WTC11 (cell line): ENCODE measurements at places on chromosomes 1 and 21. TPM values are rescaled to one million over a fixed set of nuclear protein-coding genes. Genes with fewer than 3 reads are reported as not detected.
A peak's percentile ranks its signal among the peaks of the same experiment; 100 is the strongest.

ELK4 gene
- total RNA-seq: 34.4 to 39.0 TPM (median 37.5 TPM) in 3 replicates

RGSL1 gene
- not detected in 3 replicates for total RNA-seq

BACH1 gene
- 46.2 to 48.7 TPM (median 47.8 TPM) in 3 replicates for total RNA-seq

MIXL1 gene
- total RNA-seq: 5.1 to 6.4 TPM (median 5.6 TPM) in 3 replicates

DNA sequence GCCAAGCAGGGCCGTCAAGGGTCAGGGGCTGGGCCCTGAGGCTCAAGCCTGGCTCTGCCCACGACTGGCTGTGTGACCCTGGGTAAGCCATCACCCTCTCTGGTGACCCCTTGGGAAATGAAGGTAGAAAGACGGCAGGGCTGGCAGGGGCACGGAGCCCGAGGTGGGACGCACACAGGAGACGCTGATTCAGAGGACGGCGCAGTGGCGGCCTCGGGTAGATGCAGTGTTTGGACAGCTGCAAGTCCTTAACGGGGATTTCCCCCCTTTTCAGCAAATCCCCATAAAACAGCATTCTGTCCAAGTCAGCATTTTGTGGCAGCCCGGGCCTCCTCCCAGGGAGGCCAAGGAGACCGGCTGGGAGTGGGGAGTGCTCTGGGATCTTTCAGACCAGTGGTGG, 16.7 kb downstream of the COL8A2 start:
- H3K27me3 ChIP-seq: no peaks in the 10 kb centered on the region
- no peaks in the 10 kb centered on the region for H3K36me3 ChIP-seq
- no peak overlapping the region for H3K4me3 ChIP-seq
- no peaks in the 10 kb centered on the region for H3K4me1 ChIP-seq
- H3K27ac ChIP-seq: no peak overlapping the region

GRCh38 chr21:42162831-42163510, 56.0 kb upstream of the ABCG1 start:
- H3K4me3 ChIP-seq: no peak overlapping the region
- H3K36me3 ChIP-seq: no peaks in the 10 kb centered on the region
- no peaks in the 10 kb centered on the region for H3K27me3 ChIP-seq
- no peak for DNase-seq
- peaks cover 8% of the 10 kb centered on the region for H3K4me1 ChIP-seq
- no peak overlapping the region for H3K27ac ChIP-seq

- no peak for DNase-seq
- H3K27me3 ChIP-seq: no peaks in the 10 kb centered on the region
- no peaks in the 10 kb centered on the region for H3K36me3 ChIP-seq
- H3K27ac ChIP-seq: no peak overlapping the region
- H3K4me3 ChIP-seq: no peak overlapping the region
- H3K4me1 ChIP-seq: peaks cover 7% of the 10 kb centered on the region
Measured at GRCh38 chr1:223551610-223552009, 113.9 kb downstream of the CAPN8 start.

DNA sequence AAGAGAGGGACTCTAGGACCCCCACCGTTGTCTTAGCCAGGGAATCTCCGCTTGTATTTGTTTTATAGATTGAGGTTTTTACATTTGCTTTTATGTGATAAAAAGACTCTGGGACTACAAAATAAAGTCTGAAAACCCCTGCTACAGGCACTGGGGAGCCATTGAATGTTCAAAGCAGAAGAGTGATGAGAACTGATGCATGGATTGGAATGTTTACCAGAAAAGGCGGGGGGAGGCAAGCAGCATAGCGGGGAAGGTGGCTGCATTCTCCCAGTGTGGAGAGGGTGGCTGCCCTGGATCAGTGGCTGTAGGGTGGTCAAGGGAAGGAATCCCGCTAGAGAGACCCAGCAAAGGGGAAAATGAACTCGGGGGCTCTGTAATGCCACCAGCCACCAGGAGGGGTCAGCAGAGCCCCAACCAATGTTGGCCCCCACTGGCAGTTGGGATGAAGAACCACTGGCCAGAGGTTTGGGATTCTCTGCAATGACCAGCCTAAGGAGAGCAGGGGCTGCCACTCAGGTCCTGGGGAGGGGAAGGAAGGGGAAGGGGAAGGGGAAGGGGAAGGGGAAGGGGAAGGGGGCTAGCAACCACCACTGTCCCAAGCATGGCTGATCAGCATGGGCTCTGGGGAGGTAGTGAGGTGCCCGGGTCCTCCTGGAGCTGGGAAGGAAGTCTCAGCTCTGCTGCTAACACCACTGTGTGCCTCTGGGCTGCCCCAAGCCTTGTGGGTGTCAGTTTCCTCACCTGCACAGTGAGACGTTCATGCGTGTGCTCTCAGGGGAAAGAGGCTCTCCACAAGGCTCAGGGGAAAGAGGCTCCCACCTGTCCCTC, 19.2 kb upstream of the PEF1 start:
- peaks cover 3% of the 10 kb centered on the region for H3K4me1 ChIP-seq
- H3K36me3 ChIP-seq: no peaks in the 10 kb centered on the region
- H3K27ac ChIP-seq: no peak overlapping the region
- no peaks in the 10 kb centered on the region for H3K27me3 ChIP-seq
- DNase-seq: peak; percentile 89

DNA sequence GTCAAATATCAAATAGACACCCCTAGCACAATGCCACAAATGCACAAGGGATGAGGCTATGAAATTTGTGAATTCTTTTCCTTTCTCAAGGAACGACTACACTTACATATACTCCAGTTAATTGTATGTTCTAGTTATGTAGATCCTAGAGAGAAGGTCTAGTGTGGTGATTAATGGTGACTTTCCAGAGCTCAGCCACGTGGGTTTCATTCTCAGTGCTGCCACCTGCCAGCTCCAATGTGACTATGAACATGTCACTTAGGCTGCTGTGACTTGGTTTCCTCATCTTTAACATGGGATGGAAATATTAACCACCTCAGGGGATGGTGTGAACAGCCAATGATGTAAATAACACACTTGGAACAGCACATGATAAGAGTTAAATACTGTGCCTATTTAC, 138.3 kb downstream of the APP start:
- DNase-seq: no peak
- H3K4me3 ChIP-seq: no peak overlapping the region
- H3K27ac ChIP-seq: no peak overlapping the region

DNA sequence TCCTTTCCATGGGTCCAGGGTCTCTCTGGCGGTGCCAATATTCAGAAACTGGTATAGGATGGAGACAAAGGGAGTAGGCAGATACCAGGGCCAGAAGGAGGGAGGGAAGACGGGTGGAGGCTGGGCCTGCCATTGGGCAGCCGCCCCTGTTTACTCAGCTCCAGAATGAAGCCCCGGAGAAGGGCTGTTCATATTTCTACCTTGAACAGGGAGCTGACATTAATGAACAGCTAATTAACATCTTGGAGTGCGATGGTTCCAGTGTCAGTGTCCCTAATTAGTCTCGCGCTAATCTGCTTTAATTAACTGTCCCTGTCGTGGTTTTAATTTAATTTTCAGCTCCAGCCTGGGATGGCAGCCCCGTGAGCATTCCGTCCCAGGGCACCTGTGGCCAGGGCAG, 113.8 kb downstream of the EPHB2 start:
- H3K27ac ChIP-seq: no peak overlapping the region
- H3K36me3 ChIP-seq: no peaks in the 10 kb centered on the region
- no peak overlapping the region for H3K4me3 ChIP-seq
- no peak for DNase-seq
- no peaks in the 10 kb centered on the region for H3K27me3 ChIP-seq

GRCh38 chr21:42123219-42123908, 52.2 kb downstream of the UMODL1 start:
- peaks cover 22% of the 10 kb centered on the region for H3K4me1 ChIP-seq
- no peaks in the 10 kb centered on the region for H3K27me3 ChIP-seq
- H3K4me3 ChIP-seq: no peak overlapping the region
- H3K27ac ChIP-seq: no peak overlapping the region
- no peak for DNase-seq

DNA sequence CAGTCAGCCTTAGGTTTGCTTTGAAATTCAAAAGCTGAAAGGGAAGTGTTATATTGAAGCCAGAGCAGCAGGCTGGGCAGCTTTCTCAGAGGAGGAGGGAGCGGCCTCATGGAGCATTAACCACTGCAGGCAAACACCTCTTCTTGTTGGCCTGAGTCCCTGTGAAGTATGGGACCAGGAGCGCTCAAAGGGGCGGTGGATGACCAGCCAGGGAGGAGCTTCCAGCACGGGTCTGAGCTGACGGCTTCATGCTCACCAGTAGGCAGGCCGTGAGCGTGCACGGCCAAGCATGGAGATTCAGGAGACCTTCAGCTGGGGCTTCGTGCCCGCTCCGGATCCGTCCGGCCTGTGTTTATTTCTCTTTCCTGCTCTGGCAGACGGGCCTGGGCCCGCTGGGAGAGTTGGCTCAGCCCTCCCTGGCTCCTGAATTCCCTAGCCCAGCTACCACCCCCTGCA, 245.2 kb downstream of the TRABD2B start:
- no peak overlapping the region for H3K4me3 ChIP-seq
- H3K27ac ChIP-seq: no peak overlapping the region

- no peak overlapping the region for H3K4me3 ChIP-seq
- peaks cover 16% of the 10 kb centered on the region for H3K27me3 ChIP-seq
- peak; percentile 36 for DNase-seq
- no peak overlapping the region for H3K27ac ChIP-seq
- H3K4me1 ChIP-seq: peaks cover 22% of the 10 kb centered on the region
- H3K36me3 ChIP-seq: no peaks in the 10 kb centered on the region
Measured at GRCh38 chr1:89808441-89809117, 12.3 kb upstream of the LRRC8D start.

DNA sequence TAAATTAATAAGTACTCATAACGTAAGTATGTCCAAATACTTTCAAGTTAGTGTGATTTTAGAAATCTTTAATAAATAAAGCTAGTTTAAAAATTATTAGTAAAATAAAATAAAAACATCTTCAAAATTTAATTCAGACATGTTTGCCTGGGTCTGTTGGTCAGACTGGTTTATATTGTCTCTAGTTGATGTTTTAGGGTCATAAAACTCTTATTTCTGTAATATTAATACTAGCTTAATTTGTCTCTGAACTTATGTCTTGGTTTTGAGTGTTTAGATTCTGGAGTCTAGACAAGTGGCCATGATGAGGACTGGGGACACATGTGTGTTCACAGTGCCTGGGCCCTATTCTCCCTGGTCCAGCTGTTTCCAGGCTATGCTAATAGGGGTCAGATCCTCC, 184.5 kb upstream of the TNR start:
- no peak overlapping the region for H3K27ac ChIP-seq
- DNase-seq: no peak
- H3K4me1 ChIP-seq: peaks cover 13% of the 10 kb centered on the region
- peaks cover 46% of the 10 kb centered on the region for H3K27me3 ChIP-seq
- no peak overlapping the region for H3K4me3 ChIP-seq

GRCh38 chr1:78078358-78078757, 32.6 kb downstream of the GIPC2 start:
- no peaks in the 10 kb centered on the region for H3K27me3 ChIP-seq
- no peak for DNase-seq
- no peak overlapping the region for H3K4me3 ChIP-seq
- H3K36me3 ChIP-seq: no peaks in the 10 kb centered on the region
- peaks cover 13% of the 10 kb centered on the region for H3K4me1 ChIP-seq

GRCh38 chr21:28719723-28720122, 273.0 kb downstream of the LTN1 start:
- no peak overlapping the region for H3K4me3 ChIP-seq
- no peaks in the 10 kb centered on the region for H3K4me1 ChIP-seq
- no peaks in the 10 kb centered on the region for H3K36me3 ChIP-seq
- H3K27me3 ChIP-seq: no peaks in the 10 kb centered on the region
- DNase-seq: no peak

DNA sequence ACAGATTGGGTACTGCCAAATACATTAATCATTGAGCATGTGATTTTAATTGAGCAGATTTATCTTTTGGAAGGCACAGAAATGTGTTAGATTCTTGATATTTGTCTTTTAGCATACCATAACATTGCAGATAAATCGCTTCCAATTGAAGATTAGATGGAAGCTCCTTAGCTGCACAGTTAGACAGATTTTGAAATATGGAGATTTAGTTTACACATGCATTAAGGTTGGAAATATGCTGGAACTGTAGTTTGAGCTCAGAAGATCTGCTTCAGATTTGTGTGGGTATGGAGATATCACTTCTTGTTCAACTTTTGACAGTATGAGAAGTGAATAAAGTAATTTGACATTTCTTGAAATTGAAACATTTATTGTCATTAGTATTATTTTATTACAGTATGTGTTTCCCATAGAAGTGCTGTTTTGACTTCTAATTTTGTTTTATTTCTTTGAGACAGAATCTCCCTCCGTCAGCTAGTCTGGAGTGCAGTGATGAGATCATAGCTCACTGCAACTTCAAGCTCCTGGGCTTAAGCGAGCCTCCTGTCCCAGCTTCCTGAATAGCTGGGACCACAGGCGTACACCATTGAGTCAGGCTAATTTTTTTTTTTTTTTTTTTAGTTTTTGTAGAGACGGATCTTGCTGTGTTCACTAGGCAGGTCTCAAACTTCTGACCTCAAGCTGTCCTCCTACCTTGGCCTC, 29.1 kb downstream of the THRAP3 start:
- H3K27me3 ChIP-seq: no peaks in the 10 kb centered on the region
- H3K27ac ChIP-seq: peak overlapping the region; percentile 72; the same call in 1 of the 2 replicates
- no peak for DNase-seq
- no peak overlapping the region for H3K4me3 ChIP-seq

DNA sequence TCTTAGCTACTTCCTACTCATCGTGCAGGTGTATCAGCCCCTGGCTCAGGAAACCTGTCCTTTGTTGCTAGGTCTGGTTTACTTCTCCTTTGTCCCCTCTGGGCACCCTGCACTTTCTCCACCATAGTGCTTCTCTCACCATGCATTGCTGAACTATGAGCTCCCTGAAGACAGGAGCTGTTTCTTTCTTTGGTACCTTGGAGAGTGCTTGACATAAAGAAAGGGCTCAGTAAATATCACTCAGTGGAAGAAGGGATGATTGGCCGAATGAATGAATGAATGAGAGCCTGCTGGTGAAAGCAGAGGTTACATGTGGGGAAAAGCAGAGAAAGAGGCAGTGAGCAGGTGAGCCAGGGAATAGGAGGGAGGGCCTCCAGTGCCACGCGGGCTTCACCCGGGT, 9.8 kb upstream of the HMGB4 start:
- no peaks in the 10 kb centered on the region for H3K36me3 ChIP-seq
- H3K4me3 ChIP-seq: no peak overlapping the region
- no peak for DNase-seq
- peaks cover 34% of the 10 kb centered on the region for H3K4me1 ChIP-seq
- no peak overlapping the region for H3K27ac ChIP-seq

GRCh38 chr1:243433737-243434370, 178.0 kb downstream of the SDCCAG8 start:
- H3K4me1 ChIP-seq: peaks cover 17% of the 10 kb centered on the region
- no peak overlapping the region for H3K27ac ChIP-seq
- no peak overlapping the region for H3K4me3 ChIP-seq
- H3K36me3 ChIP-seq: no peaks in the 10 kb centered on the region

- no peaks in the 10 kb centered on the region for H3K36me3 ChIP-seq
- no peak overlapping the region for H3K4me3 ChIP-seq
- H3K27ac ChIP-seq: peak overlapping the region; percentile 84; the same call in 1 of the 2 replicates
- no peak for DNase-seq
- peaks cover 22% of the 10 kb centered on the region for H3K4me1 ChIP-seq
Measured at GRCh38 chr21:45421071-45421845, 16.3 kb downstream of the COL18A1 start.

- no peak for DNase-seq
- no peak overlapping the region for H3K4me3 ChIP-seq
- H3K4me1 ChIP-seq: 0 out of 2 replicates have a peak, but pooled peaks cover 3% of the 10 kb centered on the region
- H3K27me3 ChIP-seq: no peaks in the 10 kb centered on the region
- no peaks in the 10 kb centered on the region for H3K36me3 ChIP-seq
Measured at GRCh38 chr1:8059161-8059622, 33.1 kb upstream of the ERRFI1 start.

- peak overlapping the region; percentile 87 for H3K4me3 ChIP-seq
- no peak for DNase-seq
- no peaks in the 10 kb centered on the region for H3K27me3 ChIP-seq
- peaks cover 49% of the 10 kb centered on the region for H3K36me3 ChIP-seq
- peaks cover 22% of the 10 kb centered on the region for H3K4me1 ChIP-seq
Measured at GRCh38 chr1:44775930-44776729, 790 bp downstream of the RPS8 start.

GRCh38 chr1:204154568-204155255, 2.9 kb upstream of the ETNK2 start:
- H3K36me3 ChIP-seq: no peaks in the 10 kb centered on the region
- peaks cover 10% of the 10 kb centered on the region for H3K4me1 ChIP-seq
- H3K27me3 ChIP-seq: peaks cover 29% of the 10 kb centered on the region
